ENCODE measurements at places on chromosomes 5 and 9.
A peak's percentile ranks its signal among the peaks of the same experiment; 100 is the strongest.

DNA sequence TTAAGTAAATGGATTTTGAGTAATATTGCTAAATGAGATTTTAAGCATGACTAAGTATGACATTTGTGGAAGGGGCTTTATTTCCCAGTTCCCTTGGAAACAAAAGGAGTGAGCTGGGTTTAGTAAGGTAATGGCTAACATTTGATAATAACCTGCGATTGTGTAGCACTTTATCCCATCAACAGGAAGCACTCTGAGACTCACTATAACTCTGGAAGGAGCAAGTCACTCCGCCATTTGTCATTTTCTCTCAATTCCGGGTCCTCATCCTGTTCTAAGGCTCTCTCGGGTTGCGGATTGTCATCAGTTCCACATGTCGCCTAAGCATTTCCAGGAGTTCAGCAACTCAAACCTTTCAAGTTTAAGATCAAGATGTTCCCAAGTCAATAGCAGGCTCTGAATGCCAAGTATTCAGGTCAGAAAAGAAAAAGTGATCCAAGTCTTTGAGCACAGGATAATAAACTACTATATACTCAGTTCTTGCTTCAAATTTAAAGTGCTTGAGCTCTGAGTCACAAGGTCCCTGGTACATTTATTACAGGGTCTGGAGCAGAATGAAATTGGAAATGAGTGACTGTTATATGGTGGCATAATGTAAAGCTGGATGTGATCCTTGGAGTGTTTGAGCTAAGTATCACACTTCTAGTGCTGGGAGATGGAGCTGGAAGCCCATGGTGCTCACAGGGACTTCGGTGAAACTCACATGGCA, 39.3 kb downstream of the CAPSL start:
- no peak for DNase-seq

DNA sequence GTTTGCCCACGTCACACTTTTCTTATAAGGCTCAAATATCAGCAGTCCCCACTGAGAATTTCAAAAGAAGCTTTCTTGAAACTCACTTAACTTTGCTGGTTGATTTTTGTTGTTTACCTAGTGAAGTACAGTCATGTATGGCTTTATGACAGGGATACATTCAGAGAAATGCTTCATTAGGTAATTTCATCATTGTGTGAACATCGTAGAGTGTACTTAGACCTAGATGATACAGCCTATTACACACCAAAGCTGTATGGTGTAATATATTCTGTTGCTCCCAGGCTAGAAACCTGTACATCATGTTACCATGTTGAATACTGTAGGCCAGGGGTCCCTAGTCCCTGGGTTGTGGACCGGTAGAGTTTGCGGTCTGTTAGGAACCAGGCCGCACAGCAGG, 177.0 kb downstream of the ARRDC3 start:
- DNase-seq: no peak

DNA sequence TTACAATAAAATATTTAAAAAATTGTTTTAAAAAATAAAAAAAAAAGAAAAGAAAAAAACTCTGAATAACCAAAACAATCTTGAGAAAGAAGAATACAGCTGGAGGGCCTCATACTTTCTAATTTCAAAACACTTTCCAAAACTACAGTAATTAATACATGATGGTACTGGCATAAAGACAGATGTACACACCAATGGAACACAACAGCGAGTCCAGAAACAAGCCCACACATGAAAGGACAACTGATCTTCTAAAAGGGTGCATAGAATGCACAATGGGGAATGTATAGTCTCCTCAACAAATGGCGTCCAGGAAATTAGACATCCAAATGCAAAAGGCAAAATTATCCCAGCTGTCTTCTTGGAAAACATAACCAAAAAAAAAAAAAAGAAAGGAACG, 99.6 kb downstream of the LURAP1L start:
- DNase-seq: no peak

- DNase-seq: no peak
Observed at GRCh38 chr5:148641735-148642134, 12.6 kb downstream of the HTR4 start.

DNA sequence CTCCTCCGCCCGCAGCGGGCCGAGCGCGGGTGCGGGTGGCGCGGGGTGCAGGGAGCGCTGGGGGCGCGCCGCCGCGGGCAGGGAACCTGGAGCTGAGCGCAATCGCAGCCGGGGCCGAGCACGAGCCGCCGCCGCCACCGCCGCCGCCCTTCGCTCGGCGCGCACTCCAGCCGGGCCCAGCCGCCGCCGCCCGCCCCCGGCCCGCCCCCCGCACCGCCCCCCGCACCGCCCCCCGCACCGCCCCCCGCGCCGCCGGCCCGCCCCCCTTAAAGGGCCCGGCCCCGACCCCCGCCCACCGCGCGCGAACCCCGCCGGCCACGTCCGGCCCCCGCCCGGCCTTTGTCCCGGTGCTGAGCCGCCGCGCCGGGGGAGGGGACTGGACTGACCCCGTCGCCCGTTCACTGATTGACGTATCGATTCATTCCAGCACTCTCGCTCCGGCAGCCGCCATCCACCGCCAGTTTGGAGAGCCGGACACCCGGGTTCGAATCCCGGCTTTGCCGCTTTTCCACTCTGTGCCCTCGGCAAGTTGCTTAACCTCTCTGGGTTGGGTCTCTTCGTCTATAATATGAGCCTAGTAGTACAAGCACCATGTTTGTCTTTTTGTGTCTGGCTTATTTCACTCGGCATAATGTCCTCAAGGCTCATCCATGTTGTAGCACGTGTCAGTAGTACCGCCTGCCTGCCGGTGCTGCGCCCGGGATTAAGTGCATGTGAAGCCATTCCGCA, at the start of gene SH3PXD2B:
Gene SH3PXD2B (minus strand): TSS at position 168 of the 729 bp plus-strand sequence. CDS start 173 bp downstream, outside the sequence.
- peak; percentile 55 for DNase-seq

DNA sequence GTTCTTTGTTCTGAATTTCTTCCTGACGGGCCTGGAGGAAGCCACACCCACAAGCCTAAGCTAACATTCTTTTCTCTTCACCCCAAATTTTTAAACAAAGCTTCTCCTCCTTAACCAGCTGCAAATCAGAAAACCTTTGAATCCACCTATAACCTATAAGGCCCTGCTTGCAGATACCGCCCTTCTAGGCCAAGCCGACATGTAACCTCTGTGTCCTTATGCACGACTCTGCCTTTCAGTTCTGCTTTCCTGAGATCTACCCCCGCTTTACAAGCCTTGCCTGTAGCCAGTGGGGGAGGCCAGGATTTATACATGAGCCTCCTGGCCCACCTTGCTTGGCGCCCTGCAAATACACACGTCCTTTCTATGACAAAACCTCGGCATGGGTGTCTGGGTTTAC, 19.3 kb downstream of the BRD9 start:
- DNase-seq: no peak

- DNase-seq: no peak
Observed at GRCh38 chr9:90967145-90967538, 165.5 kb downstream of the SYK start.

- DNase-seq: no peak
Observed at GRCh38 chr9:14957109-14957508, 46.9 kb upstream of the FREM1 start.

DNA sequence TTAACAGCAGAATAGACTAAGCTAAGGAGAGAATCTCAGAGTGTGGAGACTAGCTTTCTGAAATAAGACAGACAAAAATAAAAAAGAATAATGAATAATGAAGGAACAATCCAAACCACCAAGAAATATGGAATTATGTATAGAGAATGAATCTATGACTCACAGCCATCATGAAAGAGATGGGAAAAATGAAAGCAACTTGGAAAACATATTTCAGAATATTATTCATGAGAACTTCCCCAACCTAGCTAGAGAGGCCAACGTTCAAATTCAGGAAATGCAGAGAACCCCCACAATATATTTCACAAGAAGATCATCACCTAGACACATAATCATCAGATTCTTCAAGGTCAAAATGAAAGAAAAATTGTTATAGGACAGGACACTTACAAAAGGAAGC, 349.0 kb upstream of the MPDZ start:
- DNase-seq: no peak

DNA sequence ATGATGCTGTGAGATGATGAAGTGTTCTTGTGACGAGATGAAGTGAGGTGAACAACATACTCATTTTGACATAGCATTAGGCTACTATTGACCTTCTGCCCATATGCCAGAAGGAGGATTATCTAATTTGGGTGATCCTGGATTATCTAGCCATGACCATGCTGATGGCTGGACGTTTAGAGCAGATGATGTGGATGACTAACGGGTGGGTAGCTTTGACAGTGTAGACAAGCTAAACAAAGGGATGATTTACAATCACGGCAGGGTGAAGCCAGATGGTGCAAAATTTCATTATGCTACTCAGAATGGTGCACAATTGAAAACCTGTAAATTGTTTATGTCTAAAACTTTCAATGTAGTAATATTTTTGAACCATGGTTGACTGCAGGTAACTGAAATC, 2403.4 kb upstream of the ACO1 start:
- no peak for DNase-seq

DNA sequence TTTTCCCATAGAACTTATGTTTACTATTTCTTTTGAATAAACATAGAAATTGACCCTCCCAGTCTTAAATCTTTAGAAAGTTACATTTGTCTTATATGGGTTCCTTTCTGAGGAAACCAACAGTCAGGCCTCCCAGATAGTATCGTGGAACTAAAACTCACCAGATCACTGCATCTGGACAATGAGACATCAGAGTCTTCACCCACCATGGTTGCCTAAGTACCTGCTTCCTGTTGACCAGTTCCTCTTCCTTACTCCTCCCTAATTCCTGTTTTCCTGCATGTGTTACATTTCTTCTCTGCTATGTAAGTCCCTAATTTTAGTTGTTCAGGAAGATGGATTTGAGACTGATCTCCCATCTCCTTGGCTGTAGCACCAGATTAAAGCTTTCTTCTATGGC, 462.2 kb downstream of the DIRAS2 start:
- DNase-seq: no peak

- no peak for DNase-seq
Observed at GRCh38 chr5:159403906-159404681, 73.8 kb upstream of the IL12B start.

DNA sequence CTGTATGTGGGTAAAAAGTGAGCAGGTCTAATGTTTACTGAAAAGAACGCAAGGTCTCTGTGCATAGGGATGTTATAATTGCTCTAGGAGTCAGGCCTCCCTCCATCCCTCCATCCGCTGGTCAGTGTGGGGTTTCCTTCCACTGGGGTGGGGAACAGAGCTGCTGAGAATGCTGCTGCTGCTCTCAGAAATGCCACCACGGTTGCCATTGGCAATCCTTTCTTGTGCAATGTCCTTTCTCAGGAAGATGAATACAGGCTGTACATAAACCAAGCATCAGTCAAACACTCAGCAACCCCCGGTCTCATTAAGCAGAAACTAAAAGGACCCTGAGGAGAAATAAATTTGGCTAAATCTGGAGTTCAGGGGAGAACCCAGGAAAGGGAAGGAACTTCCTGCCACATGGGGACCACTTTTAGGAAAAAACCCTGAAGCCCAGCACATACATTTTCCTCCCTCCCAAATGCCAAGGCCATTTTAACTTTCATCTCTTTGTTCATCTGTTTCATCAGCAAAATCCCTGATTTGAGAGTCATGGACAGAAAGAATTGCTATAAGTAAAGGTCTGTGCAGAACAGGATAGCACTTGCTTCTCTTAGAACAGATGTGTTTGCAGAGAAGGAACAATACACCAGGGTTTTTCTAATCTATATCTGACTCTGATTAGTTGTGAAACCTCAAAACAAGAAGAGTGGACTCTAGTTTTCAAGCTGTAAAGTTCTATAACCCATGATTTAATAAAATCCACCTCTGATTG, 70.4 kb upstream of the SLC1A3 start:
- DNase-seq: no peak

GRCh38 chr9:126670270-126670669, 56.5 kb downstream of the LMX1B start:
- DNase-seq: no peak

DNA sequence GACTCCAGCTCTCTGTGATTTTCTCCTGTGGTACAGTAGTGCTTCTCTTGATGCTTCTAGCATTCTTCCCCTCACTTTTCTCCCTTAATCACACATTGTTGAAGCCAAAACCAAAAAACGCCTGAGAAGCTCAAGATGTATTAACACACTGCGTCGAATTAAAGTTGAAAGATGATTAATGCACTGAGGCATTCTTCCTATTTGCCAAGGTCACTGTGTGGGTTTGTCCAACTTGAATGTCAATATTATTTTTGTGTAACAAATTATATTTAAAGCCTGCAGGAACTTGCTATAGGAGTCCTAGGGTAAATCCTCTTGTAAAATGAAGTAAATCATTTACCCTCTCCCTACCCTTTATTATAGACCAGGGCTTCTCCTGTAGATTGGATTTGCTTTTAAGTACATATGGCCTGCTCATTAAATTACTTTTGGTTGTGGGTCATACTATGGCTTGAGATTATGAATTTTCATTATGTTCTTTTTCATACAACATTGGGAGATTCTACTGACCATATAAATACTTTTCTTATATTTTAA, 68.1 kb downstream of the GDA start:
- DNase-seq: no peak

DNA sequence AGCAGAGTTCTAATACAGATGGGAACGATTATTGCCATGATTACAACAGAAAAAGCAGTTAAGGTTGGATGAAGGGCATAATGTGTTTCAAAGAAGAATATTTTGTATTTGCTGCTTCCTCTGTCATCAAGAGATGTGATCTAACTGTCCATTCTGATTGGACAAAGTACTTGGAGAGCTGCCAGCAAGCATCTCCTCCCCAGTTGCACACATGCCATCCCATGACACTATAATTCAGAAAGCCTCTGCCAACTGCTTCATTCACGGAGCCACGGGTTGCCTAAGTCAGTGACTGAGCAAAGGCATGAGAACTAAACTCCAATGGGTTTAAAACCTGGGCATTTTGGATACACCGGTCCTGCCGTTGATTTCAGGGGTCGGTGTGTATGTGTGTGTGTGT, 253.8 kb downstream of the CRB2 start:
- DNase-seq: no peak

DNA sequence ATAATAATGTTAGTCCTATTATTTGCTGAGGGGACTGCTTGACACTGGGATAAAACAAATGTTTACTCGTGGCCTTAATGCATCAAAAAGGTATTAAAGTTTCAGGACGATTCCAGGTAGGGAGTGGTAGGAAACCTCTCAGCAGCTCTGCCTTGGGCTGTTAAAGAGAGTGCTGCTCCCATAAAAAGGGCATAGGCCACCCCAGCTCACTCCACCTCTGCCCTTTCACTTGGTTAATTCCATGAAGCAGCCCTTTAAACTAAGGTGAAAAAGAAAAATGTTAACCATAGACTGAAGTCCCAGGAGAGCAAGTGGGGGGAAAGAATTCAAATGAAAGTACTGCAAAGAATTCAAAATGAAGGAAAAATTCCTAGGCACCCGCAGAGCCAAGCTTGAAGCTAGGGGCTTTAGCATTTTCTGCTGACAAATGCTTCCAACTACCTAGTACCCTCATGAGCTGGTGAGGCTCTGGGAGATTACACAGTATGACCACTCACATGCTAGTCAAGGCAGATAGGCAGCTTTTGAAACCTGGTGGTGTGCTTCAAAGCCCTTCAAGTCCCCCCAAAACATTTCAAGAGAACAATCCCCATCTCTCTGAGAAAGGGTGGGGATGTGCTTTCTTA, 8.5 kb downstream of the KLF9 start:
- no peak for DNase-seq

- DNase-seq: no peak
Observed at GRCh38 chr5:83069096-83069799, 7.9 kb downstream of the TMEM167A start.
